ENCODE measurements at places on chromosomes 12 and 14.

DNA sequence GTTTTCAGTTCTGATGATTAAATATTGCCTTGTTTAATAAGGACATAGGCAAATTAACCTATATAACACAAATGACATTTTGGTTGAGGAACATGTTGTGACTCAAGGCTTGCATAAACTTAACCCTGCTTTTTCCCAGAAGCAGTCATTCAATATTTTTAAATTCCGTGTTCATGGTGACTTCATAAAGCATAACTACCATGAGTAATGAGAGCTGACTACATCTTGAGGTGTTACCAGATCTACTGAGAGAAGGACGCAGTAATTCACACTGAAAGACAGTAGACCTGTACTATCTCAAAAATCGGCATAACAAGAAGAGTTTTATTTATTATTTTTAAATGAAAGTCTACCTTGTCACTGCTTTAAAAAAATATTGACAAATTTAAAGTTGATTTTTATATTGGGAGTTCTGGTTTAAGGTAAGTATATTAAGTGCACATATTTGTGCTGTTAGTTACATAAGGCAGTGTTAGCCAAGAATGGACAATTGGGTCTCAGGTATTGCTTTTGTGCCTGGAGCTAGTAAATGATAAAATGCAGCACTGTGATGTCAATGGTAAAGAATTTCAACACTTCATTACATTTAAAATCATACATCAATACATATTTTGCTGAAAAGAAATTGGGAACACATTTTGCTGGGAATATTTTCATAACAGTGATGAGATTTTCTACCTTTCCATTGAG is 1198.5 kb downstream of the FSCB start:
- no peak for DNase-seq

DNA sequence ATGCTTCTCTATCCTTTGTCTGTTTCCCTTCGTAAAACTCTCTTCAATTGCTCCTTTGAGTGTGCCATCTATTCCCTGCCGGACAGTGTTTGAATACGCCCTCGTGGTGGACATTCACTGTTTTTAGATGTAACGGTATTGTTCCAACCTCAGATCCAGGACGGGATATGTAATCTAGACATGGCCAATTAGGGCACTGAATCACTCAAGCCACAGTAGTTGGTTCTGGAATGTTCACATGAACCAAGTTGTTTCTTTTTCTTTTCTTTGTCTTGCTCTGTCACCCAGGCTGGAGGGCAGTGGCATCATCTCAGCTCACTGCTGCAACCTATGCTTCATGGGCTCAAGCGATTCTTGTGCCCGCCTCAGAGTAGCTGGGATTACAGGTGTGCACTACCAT is 204.2 kb upstream of the PLXNC1 start:
- DNase-seq: peak; percentile 7

DNA sequence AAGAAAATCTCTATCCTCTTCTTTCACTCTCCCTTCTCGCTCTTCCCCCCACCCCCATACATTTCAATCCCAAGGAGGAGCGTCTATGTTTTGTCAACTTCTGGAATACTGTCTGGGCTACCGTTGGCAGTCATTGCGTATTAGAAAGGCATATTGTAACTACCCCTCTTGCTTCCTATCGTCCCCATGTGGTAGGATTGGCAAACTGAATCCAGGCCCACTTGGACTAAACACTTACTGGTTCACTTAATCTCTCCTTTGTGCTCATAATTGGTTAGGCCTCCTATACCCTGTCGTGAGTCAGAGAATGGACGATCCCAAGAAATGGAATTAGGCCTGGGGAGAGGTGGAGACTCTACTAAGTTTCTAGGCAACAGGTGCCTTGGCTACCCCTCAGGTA is 68.8 kb upstream of the SLC8A3 start:
- DNase-seq: no peak

- peak; percentile 98 for DNase-seq
Observed at GRCh38 chr14:90331497-90332270, at the start of gene NRDE2. NRDE2 (minus strand) TSS chr14:90331941; CDS start chr14:90331904, 37 bp downstream.

DNA sequence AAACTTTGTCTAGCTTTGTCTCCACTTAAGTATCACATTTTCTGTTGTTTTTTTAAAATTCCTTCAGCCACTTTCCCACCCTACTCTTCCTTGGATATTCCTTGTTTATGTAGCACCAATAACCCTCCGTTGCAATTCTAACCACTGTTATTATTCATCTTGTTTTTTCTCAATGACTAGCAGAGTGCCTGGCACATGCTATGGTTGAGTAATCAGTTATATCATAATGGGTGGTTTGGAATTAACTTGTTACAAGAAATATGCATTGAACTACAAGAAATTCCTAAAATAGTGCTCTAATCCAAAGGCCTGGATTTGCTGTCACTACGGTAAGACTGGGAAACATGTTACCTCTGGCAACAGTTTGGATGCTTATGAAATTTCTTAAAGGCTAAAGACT is 756.6 kb downstream of the NOVA1 start:
- no peak for DNase-seq

GRCh38 chr14:23664207-23664885 is 28.2 kb downstream of the DHRS2 start:
- no peak for DNase-seq

DNA sequence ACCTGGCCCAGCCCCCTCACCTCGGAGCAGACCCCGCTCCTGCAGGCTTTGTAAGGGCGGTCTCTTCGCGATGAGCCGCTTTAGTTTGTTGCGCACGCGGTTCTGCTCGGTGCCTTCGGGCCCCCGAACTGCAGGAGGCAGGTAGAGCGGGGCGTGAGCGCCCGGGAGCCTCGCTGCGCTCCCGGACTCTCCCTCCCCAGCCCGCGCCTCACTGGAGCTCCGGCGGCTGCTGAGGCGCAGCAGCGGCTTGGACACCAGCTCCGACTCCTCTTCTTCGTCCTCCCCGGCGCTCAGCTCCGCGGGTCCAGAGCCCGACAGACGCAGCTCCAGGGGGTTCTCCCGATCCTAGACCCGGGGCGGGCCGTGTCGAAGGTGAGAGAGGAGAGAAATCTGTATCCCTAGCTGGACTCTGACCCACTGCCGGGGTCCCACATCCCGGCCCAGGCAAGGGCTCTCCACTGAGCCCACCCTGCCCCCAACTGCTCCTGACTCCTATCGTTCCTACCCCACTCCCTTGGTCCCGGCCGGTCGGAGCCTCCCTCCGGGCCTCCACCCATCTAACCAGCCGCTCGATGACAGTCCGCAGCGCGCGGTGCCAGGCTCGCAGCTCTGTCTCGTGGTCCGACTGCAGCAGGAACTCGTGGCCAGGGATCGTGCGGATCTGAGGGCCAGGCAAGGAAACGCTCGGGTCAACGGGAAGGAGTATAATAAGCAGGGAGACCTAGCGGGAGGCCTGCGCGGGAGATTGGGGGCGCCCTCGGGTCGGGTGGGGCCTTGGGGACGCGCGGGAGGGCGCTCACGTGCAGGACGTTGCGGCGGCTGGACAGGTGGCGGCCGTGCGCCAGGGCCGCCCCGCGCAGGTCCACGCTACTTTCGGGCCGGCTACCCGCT is 4.2 kb downstream of the ARHGAP9 start:
- DNase-seq: no peak

- DNase-seq: no peak
Observed at GRCh38 chr12:22229652-22230279, 104.7 kb downstream of the ST8SIA1 start.

- DNase-seq: no peak
Observed at GRCh38 chr14:95157048-95157326, 342 bp downstream of the DICER1 start.

DNA sequence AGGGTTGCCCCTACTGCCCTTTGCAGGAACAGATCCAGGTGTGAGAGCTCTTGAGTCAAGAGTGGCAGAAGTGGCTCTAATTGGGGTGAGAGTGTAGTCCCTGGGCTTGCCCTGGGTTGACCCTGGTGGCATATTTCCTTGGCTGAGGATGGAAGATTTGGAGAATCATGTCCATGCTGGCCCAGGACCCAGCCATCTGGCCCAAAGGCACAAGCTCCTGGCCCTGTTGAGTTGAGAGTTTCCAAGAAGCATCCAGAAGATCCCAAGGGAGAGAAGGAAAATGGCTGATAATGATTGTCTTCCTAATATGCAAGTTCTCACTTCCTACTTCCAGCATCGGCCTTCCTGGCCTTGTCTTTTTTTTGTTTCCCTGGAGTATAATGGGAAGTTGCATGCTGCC is 55.5 kb upstream of the SRSF5 start:
- DNase-seq: no peak

DNA sequence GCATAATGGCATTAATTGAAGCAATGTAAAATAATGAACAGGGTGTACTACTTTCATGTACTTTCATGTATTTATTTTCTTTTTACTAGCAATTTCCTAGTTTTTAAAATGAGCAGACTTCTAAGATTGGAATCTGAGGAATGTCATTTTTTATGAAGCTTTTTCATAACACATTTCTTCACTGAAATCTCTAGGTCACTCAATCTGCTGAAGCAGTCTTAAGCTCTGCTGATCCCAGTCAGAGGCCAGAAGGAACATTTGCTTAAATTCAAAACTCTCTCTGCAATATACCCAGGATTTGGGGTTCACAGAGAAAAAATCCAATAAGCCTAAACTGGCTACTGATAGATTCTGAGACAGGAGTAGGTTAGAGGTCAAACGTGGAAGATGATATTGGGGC is 73.6 kb upstream of the CNTN1 start:
- DNase-seq: no peak

Measured in cardiac fibroblast (primary cell).